ENCODE measurements at places on chromosomes 16 and 17.

- no peak for DNase-seq
These were observed 21.1 kb downstream of the STH start for GRCh38 chr17:46020023-46020761.

DNA sequence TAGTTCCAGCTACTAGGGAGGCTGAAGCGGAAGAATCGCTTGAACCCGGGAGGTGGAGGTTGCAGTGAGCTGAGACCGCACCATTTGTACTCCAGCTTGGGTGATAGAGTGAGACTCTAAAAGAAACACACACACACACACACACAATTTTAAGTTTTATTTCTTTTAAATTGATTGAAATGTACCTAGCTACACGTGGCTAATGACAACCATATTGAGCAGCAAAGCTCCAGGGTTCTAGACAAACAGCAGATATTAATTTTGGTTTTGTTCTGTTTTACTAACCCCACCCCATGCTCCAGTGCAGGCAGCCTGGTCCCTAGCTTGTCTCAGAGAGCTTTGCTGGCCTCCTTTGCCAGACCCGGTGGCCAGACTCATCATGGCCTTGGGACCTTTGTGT lies 16.0 kb upstream of the RAI1 start:
- no peak for DNase-seq

DNA sequence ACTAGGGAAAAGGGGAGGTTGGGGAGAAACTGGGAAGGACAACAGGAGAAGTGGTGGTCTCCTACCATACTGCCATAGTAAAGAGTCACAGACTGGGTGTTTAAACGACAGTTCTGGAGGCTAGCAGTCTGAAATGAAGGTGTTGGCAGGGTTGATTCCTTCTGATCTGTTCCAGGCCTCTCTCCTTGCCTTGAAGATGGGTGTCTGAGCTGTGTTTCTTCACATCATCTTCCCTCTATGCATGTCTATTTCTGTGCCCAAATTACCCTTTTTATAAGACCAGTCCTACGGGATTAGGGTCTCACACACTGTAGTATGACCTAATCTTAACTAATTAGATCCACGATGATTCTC lies 79.8 kb upstream of the TMEM97 start:
- DNase-seq, result no peak

- DNase-seq, result peak; percentile 48
These were observed 190.3 kb downstream of the CPPED1 start for GRCh38 chr16:12613131-12613991.

DNA sequence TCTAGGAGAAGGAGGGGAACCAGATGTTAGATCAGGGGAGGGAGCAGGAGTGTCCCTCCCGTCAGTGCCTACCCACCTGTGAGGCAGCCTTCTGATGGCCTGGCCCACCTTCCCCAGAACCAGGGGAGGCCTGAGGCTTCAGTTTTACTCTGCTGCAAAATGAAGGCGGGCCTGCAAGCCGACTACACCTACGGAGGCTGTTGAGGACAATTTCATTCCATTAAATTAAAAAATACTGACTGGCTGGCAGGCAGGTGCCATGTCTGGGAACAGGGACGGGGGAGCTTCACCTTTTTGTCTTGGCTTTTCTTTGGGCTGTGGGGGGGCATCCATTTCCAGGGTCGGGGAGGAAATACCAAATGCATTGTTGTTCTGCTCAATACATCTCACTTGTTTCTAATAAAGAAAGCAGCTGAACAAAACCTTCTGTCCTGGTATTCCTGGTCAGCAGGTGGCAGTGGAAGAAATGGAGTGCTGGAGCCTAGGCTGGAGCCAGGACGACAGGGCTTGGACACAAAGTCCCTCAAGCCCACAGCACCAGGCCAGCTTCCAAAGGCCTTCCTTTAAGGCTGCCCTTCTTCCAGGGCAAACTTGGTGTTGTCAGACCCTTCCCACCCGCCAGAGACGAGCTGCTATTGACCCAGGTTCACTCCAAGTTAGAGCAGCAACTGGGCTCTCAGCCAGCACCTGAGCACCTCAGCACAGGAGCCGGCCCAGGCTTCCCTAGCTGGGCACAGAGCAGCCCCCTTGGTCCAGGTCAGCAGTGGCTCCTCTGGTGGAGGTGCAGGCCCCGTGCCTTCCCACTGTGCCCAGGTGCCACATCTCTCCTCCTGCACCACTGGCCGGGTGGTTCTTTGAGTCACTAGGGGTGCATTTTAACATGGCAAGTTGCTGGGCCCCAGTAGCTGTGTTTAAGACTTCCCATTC lies 23.5 kb downstream of the PLCD3 start:
- DNase-seq, result no peak

DNA sequence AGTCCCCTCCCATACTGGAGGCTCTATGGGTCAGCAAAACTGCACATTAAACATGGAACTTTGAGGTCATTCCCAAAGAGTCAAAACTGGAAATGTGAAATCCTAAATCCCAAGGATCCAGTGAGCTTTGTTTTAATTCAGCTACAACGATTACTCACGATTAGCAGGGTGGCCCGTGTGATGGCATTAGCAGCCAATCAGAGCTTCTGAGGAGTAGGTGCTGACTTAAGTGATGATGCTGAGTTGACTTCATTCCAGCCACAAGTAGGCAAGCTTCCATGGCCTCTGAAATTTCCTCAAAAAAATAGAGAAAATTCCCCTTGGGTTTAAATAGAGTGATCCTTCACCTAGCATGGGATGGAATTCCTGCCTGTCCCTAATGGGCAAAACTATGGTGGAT lies 28.1 kb upstream of the BEAN1 start:
- no peak for DNase-seq

DNA sequence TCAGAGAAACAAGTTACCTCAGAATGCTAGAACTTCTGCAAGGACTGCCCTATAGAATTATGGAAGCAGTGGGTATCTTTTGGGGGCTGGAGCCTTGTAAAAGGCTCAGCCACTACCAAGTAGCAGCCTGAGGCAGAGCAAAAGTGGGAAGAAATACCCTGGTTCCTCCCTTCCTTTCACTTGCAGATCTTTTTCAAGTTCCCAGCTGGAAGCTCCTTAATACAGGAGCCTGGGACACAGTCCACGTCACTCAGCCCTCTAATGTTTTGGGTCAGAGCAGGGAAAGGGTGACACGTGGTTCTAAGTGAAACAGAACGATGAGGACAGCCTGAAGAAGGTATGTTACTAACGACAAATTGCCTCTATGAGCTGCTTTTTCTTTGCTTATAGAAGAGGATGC lies 93.1 kb downstream of the CNTNAP4 start:
- peak; percentile 69 for DNase-seq

DNA sequence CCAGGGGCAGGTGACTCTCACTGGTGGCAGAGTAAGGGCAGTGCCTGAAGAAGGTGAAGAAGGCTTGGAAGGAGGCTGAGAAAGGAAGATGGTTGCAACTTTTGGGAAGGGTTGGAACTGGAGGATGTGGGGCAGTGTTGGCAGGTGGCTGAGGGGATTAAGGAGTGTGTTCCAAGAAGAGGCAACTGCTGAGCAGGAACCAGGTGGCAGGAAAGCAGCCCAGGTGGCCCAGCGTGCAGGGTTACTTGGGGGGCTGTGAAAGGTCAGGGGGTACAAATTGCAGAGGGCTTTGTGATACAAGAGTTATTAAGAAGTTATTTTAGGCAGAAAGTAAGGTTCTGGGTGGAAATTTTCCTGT lies 28.6 kb downstream of the WSCD1 start:
- no peak for DNase-seq
